ENCODE measurements at places on chromosomes 2 and 18. TPM values are rescaled to one million over a fixed set of nuclear protein-coding genes. Genes with fewer than 3 reads are reported as not detected.

DNA sequence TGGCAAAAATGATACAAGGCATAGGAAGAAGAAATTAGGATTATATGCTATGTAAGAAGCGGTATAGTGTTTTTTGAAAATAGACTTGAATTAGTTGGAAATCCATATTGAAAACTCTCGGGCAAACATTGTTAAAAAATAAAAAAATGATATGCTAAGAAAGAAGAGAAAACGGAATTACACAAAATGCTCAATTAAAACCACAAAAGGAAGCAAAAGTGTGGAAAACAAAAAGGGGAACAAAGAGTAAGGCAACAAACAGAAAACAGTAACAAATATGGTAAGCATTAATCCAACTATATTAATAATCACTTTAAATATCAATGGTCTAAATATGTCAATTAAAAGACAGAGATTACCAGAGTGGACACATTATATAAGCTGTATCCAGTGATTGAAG, 58.4 kb downstream of the TXNL1 start:
- DNase-seq, result no peak

GRCh38 chr2:74578408-74578807, 23.9 kb downstream of the DOK1 start:
- no peak for DNase-seq

The LIMS3 gene
- total RNA-seq, result 0.17 TPM

DNA sequence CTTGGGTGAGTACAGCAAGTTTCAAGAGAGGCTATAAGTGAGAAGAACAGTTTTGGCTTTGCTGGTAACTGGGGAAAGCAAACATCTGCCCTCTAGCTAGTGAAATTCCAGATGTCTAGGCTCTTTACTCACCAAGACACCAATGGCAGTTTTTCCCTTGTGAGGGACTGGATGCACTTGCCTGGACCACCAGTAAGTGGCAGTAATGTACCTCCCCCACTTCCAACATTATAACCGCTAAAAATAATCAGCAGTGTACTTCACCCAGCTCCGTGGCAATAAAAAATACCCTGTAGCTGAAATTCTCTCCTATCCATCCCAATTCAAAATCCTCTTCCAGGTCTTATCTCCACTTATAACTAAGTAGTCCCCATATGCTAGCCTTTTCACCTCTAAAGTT, 383.9 kb downstream of the ARHGAP15 start:
- peak; percentile 55 for DNase-seq

DNA sequence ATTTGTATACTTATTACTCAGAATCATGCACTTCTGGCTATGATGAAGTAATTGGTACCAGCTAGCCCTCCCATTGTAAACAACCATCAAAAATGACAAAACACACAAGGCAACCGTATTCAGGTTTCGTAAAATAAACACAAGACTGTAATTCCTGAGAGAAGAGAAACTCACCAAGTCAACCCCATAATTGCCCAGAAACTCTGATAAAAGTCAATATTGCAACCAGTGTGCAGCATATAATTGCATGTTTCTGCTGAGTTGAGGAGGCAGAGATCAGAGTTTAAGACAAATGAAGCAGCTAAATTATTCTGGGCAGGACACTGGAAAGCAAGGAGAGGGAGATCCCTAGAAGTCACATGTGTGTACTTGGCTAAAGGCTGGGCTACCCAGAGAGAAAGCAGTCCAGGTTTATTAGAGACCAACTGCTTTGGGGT, 90.3 kb downstream of the ROCK2 start:
- DNase-seq, result peak; percentile 9

- peak; percentile 40 for DNase-seq
Measured at GRCh38 chr2:17593841-17594491, 53.5 kb downstream of the VSNL1 start.

The SLC4A3 gene
- 2.6 TPM for total RNA-seq

The LYPD6B gene
- total RNA-seq, result 28.8 TPM

The PECR gene
- total RNA-seq, result 9.0 TPM

DNA sequence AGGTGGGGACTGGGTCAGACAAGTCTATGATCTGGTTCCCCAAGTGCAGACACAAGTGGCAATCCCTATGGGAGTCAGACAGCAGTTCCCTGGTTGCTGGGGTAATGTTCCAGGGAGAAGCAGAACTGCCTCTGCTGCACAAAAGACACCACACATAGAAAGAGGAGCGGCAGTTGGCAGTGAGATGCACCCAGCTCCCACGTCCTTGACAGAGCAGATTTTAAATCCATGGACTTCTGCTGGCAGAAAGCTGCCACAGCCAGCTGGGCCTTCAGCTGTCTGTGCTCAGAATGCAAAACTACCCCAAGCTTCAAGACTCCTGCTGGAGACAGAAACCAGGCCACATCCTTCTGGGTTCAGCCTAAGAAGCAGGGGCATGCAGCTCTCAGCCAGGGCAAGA, 147.2 kb downstream of the ETAA1 start:
- DNase-seq, result no peak

- DNase-seq, result peak; percentile 81
Measured at GRCh38 chr18:57210716-57211411, 64.0 kb downstream of the BOD1L2 start.

GRCh38 chr2:191688934-191689695, 11.2 kb downstream of the NABP1 start:
- DNase-seq, result peak; percentile 94

The C1GALT1C1L gene
- total RNA-seq, result 2.4 TPM

GRCh38 chr18:23523429-23524212, 20.3 kb downstream of the RMC1 start:
- peak; percentile 84 for DNase-seq

The CHST10 gene
- 13.7 TPM for total RNA-seq

- DNase-seq, result no peak
Measured at GRCh38 chr2:23828256-23828980, 98.5 kb downstream of the ATAD2B start.

DNA sequence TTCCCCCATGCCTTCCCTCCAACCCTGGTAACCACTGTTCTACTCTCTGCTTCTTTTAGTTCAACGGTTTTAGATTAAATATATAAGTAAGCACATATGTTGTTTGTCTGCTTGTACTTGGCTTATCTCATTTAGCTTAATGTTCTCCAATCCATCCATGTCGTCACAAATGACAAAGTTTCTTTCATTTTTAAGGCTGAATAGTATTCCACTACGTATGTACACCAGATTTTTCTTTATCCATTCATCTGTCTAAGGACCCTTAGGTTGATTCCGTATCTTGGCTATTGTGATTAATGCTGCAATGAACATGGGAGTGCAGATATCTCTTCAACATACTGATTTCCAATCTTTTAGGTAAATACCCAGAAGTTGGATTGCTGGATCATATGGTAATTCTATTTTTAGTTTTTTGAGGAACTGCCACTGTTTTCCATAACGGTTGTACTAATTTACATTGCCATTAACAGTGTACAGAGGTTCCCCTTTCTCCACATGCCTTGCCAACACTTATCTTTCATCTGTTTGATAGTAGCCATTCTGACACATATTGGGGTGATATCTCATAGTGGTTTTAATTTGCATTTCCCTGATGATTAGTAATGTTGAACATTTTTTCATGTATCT, 8.1 kb downstream of the ASB3 start:
- no peak for DNase-seq

- no peak for DNase-seq
Measured at GRCh38 chr2:25954199-25954752, 28.0 kb downstream of the KIF3C start.

DNA sequence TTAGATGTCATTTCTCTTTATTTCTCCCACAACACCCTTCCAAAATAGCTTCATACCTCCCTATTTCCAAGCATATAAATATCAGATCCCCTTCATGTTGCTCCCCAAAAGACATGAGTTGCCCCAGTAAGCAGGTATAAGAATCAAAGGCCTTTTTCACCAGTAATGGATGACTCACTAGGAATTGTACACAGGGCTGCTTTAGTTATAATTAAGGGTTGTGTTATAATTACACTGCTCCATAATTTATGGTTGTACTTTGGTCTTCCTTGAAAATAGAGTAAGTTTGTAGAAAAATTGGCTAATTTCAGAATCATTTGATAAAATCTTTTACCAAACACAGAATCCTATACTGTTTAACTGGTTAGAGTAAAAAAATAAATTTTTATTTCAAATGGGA, 8.8 kb upstream of the AQP4 start:
- DNase-seq, result no peak

The RESP18 gene
- not detected for total RNA-seq

DNA sequence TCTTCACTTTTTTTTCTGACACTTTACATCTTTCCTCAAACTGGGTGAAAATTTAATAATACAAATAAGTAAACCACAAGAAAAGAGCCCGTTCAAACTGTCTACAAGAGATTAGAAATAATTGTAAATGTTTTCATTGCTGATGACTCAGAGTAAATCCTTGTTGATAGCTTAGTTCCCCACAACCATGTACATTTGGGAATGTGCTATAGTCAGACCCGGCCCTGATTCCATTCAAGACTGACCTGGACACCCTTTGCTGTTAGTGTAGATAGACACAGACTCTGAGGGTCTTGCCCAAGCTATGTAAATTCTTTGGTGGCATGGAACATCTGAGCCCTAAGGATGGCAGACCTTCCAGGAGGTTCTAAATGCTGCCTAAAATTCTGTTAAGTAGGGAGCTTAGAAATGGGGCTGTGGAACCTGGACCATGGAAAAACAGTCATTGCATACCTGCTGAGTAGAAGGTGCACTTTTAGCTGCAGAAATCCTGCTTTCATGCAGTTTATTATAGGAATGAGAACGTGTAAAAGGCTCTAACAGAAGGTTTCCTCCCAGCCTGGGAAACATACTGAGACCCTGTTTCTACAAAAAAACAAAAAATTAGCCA, 3.7 kb downstream of the MALT1 start:
- DNase-seq, result peak; percentile 66

DNA sequence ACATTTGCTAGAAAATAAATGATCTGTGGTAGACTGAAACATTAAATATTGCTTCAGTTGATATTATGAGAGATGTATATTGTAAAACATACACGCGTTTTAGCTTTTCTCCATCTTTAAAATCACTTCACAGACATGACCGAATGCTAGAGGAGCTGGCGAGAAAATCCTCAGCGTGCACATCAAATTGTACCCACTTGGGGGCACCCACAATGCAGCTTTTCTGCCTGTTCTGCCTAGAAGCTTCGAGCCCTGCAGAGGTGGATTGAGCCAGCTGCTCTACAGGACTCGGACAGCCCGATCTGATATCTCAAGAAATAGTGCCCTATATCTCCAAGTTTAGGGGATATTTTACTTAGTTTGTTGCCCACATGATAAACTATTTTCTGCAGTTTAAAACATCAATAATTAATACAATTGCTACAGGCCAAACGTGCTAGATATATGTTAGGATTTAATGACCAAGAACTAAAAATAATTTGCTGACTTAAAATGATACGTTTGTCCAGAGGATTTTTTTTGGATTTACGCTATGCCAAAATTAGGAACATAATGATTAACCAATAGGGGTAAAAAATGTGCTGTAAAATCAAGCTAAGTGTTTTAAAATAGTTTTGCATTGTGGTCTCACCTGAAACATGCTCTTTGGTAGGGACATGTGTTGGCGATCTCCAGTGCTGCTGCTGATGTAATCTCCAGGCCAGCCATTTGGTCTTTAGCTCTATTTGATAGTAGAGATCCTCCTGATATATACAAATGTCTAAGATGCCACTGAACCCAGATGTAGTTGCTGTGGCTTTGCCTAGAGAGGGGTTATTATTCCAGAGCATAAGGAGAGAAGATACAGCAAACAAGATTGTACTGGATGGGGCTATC, 22.3 kb upstream of the ATP5MC3 start:
- DNase-seq, result peak; percentile 55

DNA sequence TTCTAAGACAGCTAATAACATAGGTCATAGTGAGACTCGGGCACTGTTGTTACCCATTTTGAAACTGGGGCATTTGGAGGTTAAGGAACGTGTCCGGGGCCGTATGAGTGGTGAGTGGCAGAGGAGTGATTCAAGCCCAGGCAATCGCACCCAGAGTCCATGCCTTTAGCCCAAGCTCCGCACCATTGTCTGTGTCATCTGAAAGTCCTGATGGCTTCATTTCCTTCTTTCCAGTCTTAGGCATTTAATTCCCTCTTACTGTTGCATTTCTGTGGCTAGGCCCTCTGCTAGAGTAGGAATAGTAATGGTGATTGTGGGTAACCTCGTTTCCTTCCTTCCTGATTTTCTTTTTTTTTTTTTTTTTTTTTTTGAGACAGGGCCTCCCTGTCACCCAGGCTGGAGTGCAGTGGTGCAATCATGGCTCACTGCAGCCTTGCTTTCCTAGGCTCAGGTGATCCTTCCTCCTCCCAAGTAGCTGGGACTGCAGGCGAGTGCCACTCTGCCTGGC, 49.8 kb upstream of the ASB1 start:
- DNase-seq, result peak; percentile 77

DNA sequence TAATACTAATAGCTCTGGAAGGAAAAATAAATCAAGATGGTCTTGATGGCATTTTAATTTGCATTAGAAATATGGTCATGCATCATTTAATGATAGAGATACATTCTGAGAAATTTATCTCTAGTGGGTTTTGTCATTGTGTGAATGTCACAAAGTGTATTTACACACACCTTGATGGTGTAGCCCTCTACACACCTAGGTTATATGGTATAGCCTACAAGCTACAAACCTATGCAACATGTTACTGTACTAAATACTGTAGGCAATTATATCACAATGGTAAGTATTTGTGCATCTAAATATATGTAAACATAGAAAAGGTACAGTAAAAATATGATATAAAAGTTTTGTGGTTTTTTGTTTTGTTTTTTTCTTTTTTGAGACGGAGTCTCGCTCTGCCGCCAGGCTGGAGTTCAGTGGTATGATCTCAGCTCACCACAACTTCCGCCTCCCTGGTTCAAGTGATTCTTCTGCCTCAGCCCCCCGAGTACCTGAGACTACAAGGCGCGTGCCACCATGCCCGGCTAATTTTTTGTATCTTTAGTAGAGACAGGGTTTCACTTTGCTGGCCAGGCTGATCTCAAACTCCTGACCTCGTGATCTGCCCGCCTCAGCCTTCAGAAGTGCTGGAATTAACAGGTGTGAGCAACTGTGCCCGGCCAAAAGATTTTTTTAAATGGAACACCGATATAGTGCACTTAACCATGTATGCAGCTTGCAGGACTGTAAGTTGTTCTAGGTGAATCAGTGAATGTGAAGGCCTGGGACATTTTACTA, 83.7 kb upstream of the UBXN4 start:
- no peak for DNase-seq

- no peak for DNase-seq
Measured at GRCh38 chr18:72456802-72457201, 87.3 kb downstream of the CBLN2 start.

DNA sequence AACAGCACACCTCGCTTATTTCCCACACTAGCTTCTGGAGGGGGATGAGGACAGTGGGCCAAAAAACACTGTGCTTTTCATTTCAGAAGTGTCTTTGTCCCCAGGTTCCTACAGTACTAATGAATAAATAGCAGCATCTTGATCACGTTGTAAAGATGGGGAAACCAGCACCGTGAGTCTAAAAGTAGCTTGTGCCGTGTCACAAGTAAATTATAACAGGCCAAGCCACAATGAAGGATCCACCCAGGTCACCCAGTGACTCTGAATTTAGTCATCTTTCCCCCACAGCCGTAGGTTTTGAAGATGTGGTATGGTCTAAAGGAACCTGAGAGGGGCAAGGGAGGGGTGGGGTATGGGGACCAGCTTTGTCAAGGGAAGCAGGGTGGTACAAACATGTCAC, 8.8 kb downstream of the FZD7 start:
- DNase-seq, result peak; percentile 46

GRCh38 chr2:238568455-238569440, 142.0 kb downstream of the ASB1 start:
- DNase-seq, result no peak
